ENCODE measurements at places on chromosomes 2 and 18. TPM values are rescaled to one million over a fixed set of nuclear protein-coding genes. Genes with fewer than 3 reads are reported as not detected.

DNA sequence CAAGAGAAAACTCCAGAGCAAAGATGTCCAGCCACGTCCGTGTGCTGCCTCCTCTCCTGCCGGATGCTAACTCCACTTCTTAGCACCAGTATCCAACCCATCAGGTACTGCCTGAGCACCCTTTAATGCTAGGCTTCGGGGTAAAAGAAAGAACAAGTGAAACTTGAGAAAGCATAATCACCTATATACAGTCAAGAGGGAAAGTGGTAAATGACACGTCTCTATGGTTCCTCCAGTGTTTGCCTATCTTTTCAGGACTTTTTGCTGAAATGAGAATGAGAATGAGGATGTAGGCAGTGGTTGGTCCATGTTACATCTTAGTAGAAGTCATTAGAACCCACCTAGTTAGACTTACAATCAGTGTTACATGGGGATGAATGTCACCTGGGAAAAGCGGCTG lies 47.9 kb downstream of the EPHA4 start:
- DNase-seq, result no peak

DNA sequence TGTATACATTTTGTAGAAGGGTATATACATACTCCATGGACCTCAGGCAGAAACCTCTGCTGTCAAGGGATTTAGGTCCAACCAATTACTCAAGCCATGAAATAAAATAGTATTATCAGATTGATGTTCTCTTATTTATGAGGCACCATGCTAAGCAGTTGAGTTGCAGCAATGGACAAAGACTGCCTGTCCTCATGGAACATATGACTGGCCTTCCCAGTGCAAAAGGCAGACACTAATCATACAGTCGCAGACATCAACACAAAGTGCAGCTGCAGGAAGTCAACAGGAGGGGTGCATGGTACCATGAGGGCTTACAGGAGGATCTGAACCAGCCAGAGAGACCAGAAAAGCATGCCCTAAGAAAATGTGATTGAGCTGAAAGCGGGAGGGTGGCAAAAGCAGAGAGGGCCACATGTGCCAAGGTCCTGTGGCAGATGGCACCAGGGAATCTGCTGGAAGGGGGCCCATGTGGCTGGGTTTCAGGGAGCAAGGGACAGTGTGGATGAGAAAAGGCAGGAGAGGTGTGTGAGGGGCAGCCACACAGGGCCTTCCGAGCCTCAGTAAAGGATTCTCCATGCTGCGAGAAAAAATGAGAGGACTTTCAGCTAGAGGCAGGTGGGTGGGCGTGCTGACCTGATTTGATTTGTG lies 61.4 kb upstream of the RNF152 start:
- DNase-seq, result no peak

GRCh38 chr2:172623249-172623965 lies 67.5 kb downstream of the PDK1 start:
- DNase-seq, result no peak

DNA sequence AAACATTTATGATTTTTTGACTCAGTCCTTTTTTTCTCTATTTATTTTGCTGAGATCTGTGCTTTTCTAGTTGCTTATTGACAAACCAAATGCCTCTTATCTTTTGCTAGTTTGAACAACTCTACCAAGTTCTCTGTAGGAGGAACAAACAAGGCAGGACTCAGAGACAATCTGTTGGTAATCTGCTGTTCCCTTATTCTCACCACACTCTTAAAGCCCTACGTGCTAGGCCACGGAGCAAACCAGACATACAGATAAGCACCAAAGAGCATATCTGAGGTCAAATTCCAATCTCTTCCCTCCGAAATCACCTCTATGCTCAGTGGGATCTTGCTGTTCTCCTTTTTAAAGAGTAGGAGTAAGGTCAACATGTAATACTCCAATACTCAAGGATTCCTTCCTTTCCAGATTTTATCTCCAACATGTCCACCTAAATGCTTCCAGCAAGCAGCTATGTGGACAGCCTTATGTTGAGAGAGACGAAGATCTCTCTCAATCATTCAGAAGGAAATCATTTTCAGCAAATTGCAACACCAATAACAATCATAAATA lies 18.4 kb downstream of the FN1 start:
- DNase-seq, result no peak

GRCh38 chr2:222862106-222862908 lies 1.5 kb downstream of the ACSL3 start:
- no peak for DNase-seq

GRCh38 chr2:75788902-75789301 lies 78.2 kb upstream of the GCFC2 start:
- DNase-seq, result no peak

DNA sequence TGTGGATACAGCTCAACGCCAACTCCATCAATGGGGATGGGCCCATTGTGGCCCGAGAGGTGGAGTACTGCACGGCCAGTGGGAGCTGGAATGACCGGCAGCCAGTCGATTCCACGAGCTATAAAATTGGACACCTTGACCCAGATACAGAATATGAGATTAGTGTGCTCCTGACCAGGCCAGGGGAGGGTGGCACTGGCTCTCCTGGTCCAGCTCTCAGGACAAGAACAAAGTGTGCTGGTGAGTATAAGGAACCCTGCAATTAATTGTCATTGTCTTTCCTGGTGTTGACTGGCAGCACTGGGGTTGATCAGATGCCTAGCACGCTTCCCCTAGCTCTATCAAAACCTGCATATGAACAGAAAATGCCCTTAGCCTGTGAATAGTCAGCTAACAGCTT lies 388.1 kb downstream of the PTPRM start:
- DNase-seq, result no peak

DNA sequence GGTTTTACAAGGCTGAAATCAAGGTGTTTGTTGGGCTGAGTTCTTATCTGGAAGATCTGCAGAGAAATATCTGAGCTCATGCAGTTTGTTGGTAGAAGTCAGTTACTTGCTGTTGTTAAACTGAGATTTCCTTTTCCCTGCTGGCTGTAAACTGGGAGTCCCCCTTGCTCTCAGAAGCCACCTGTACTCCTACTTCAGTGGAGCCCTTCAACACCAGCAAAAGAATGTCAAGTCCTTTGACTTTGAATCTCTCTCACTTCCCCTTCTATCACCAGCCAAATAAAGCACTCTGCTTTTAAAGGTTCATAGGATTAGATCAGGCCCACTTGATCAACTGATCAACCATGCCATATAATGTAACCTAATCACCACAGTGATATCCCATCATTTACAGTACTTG lies 252.2 kb upstream of the CDH7 start:
- no peak for DNase-seq

- DNase-seq, result no peak
These were observed 334.2 kb downstream of the GRB14 start for GRCh38 chr2:164287056-164287455.

GRCh38 chr2:179171371-179171770 lies 93.3 kb downstream of the SESTD1 start:
- DNase-seq, result no peak

GRCh38 chr2:241948901-241949735 lies 79.6 kb downstream of the RTP5 start:
- no peak for DNase-seq

- peak; percentile 54 for DNase-seq
These were observed 61.0 kb downstream of the CACNB4 start for GRCh38 chr2:152037743-152038435.

- no peak for DNase-seq
These were observed 81.4 kb downstream of the KCNS3 start for GRCh38 chr2:17959833-17960232.

DNA sequence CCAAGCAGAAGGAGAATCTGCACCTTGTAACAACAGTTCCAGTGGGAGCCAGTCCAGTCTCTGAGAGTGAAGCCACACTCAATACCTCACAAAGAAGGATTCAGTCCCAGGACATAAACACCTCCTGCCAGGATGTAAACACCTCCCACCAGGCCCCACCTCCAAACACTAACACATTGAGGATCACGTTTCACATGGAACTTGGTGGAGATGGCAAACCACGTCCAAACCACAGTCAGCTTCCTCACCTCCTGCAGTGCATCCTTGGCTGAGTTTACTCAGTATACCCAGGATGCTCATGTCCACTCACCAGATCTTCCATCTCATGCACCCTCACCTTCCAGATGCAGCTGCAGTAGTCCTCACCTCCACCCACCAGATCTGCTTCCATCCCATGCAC lies 37.8 kb upstream of the TMEM18 start:
- DNase-seq, result no peak

GRCh38 chr2:28084564-28084963 lies 194.0 kb downstream of the BABAM2 start:
- DNase-seq, result no peak

DNA sequence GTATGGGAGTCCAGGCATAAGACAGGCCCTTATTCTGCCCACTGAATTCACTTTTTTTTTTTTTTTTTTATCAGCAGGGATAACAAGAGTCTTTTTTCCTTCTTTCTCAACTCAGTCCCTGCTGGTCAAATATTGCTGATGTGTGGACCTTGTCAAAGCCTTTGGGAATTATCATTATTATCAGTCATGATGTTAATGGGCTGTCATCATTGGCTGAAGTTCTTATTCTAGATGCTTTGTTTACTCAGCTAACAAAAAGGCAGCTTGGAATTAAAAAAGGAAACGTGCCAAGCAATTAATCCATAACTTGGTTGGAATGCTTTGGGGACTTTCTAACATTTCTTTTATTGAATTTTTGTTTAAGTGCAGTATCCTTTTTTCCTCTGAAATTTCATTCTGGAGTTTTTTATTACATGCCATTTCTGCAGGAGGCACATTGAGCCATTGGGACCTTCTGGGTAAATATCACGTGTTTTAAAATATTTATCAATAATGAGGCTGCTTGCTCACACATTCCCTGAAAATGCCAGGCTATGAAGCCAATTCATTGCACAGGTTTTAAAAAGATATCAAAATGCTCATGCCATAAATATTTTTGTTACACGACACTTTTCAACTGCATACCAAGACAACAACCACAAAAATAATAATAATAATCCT lies 246.3 kb downstream of the TXNL1 start:
- DNase-seq, result no peak

GRCh38 chr2:27655155-27655951 lies 8.1 kb downstream of the SUPT7L start:
- no peak for DNase-seq

- no peak for DNase-seq
These were observed 17.1 kb upstream of the NT5DC4 start for GRCh38 chr2:112703684-112704083.

- no peak for DNase-seq
These were observed 366.7 kb upstream of the DLGAP1 start for GRCh38 chr18:4821801-4822200.

DNA sequence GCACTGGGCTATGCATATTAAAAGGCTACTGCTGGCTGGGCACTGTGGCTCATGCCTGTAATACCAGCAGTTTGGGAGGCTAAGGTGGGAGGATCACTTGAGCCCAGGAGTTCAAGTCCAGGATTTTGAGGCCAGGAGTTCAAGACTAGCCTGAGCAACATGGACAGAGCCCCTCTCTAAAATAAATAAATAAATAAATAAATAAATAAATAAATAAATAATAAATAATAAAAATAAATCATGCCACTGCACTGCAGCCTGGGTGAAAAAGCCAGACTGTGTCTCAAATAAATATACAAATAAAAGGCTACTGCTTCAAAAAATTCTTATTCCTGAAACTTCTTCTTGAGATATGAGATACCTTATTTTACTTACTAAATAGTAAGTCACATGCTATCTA lies 439.6 kb downstream of the ERBB4 start:
- no peak for DNase-seq

DNA sequence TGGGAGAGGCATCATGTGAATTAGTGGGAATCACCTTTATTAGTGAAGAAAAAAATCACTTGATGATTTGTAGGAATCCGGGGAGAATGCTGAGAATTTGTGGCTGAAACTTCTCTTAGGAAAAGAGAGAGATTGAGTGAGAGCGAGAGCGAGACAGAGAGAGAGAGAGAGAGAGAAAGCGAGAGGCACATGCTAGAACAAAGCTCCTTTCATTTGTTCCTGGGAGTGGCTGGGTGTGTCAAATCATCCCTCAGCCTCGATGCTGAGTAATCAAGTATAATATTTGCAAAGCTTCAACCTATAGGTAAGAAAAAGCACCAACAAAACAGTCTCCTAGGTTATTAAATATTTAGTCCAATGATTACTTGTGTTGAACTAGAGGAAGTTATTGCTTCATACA lies 4.4 kb upstream of the SERPINB5 start:
- no peak for DNase-seq

Gene VIT
- 1.2 TPM for total RNA-seq

Gene PAX3
- total RNA-seq, result 7.2 TPM

Gene CNGA3
- total RNA-seq, result not detected

Gene CCNT2
- total RNA-seq, result 12.7 TPM

Gene CCDC68
- total RNA-seq, result 1.6 TPM

Gene SCYGR5
- not detected for total RNA-seq

Gene MYO7B
- 0.28 TPM for total RNA-seq

Gene IMPA2
- total RNA-seq, result 126 TPM

Gene ZAP70
- 0.74 TPM for total RNA-seq

Measured in psoas muscle (tissue), 8 donors.